Activated CD8-positive, alpha-beta memory T cell treated with anti-CD3 and anti-CD28 coated beads for 48 hours (primary cell): ENCODE measurements at places on chromosomes 1 and 21.
A peak's percentile ranks its signal among the peaks of the same experiment; 100 is the strongest.

DNA sequence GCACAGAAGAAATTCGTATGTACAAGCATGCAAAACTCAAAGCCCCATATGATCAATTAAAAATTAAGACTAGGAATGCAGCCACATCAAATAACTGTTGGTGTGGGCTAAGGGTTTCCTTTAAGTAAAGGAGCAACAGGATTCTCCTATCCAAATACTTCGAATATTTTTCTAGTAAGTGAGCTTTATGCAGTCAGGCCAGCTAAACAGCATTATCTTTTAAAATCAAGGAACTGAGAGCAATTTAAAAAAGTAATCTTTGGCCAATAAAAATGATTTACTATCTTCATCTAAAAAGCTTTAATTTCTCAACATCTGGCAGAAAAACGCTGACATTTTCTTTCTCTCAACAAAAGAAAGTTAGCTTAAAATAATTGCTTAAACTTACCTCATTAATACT is 19.8 kb downstream of the CNN3 start:
- DNase-seq = no peak

DNA sequence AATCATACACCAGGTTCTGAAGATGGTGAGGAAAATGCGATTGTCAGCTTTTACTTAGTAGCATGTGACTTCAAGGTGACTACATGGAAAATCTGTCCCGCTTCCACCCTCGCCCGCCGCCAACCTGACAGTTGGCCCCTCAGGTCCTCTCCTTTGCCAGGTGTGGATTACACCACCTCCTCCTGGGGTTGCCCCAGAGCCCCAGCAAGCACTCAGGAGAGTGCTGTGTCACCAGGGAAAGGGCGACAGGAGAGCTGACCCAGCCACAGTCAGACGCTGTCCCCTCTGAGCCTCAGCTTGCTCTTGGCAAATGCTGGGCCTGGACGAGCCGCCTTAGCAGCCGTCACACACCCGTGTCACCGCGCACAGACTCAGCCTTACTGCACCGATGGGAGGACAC is 17.9 kb downstream of the PTTG1IP start:
- no peak for DNase-seq

DNA sequence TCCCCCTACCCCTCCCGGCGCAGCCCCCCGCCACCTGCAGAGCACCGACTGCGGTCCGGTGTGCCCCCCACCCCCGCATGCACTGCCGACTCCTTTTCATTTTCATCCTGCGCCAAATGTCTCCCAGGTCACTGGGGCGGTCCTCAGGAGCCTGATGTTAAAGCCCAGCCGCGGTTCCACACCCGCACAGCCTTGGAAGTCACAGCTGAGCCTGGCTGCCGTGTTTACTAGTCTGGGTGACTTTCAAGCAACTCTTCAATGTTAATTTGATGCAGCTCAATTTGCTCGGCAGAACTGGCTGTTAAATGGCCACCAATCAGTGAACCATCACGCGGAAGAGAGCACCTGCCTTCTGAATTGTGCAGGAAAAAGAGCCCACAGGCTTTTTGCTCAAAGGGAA is 27.2 kb downstream of the THAP3 start:
- DNase-seq = no peak

DNA sequence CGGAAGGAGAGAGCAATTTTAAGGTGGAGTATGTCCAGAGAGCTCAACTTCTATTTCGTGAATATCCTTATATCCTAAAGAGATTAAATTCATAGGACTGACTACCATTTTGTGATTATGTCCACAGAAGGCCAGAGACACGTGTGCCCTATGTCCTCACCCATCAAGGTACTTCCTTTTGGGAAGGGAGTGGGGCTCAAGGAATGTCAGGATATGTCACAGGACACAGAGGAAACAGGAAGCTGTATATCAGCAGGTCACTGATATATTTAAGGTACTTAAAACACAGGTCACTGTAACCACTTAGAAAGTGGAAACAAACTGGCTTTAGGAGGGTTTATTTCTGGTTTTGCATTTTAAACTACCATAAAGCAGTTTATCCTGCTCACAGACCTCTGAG is 184.6 kb downstream of the APP start:
- no peak for DNase-seq

GRCh38 chr1:7145947-7146346 is 360.7 kb downstream of the CAMTA1 start:
- no peak for DNase-seq

GRCh38 chr1:178450871-178451270 is 45.9 kb downstream of the CLEC20A start:
- no peak for DNase-seq

DNA sequence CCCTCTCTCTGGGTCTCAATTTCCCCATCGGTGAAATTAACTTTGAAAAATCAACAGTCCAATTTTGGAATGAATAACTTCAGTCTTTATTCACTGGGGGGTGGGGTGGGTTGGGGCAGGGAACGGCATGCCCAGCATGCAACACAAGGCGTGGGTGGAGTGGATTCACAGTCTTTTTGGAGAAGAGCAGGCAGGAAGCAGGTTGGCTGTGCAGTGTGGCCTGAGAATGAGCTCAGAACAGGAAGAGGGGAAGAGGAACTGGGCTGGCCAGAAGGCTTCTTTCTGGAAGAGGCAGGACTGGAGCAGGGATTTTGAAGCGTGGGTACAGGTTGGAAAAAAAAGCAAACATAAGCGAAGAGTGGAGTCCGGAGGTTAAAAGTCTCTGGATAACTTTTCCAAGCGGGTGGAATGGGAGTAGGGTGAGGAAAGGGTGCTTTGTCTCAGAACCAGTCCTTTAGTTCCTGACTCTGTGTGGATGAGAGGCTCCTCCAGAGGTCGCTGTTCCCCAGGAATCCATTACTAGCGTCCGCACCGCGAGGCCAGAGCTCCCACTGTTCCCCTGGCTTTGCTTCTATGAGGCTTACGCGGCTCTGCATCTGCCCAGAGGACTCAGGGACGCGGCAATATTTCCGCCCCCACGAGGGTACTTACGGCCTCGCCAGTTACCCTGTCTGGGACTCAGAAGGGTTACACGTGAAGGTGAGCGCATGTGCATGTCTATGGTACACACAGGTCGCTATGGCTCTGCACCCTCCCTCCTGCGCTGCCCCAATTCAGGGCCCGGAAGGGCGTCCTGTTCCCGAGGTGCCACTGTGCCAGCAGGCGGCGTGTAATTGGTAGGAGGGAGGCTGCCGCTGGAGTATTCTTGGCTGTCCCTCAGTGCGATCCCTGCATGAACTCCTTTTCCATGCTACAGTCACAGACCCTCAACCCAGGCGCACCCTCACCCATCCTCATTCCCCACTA is 5.5 kb upstream of the FOXD2 start:
- DNase-seq = peak; percentile 33

DNA sequence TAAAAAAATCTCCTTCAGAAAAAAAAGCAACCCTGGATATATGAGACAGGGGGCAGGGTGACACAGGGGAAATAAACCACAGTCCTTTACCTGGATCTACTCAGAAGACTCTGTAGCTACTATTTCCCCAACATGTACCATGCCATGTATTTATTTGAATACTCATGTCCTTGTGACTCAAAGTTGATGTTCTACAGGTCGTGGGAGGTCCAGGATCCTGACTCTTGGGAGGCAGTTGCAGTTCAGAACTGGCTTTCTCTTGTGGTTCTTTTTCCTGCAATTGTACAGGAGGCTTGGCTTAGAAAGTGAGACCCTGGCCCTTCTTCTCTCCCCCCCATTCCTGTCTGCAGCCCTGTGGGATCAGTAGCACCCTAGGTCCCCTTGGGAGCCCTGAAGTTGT is 5.8 kb upstream of the IL24 start:
- DNase-seq = no peak

DNA sequence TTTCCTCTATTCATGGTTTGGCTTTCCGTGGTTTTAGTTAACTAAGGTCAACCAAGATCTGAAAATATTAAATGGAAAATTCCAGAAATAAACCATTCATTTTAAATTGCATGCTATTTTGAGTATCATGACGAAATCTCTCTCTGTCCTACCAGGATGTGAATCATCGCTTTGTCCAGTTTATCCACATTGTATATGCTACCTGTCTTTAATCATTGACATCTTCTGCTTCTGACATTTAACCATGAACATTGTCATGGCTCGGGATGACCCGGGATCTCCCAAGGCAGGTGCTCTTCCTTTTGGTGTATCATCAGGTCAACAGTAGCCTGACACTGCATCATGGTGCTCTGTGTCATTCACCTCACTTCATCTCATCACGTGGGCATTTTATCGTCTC is 125.5 kb upstream of the HNRNPU start:
- DNase-seq = no peak

- no peak for DNase-seq
Observed at GRCh38 chr1:230356190-230356589, 69.9 kb downstream of the PGBD5 start.

DNA sequence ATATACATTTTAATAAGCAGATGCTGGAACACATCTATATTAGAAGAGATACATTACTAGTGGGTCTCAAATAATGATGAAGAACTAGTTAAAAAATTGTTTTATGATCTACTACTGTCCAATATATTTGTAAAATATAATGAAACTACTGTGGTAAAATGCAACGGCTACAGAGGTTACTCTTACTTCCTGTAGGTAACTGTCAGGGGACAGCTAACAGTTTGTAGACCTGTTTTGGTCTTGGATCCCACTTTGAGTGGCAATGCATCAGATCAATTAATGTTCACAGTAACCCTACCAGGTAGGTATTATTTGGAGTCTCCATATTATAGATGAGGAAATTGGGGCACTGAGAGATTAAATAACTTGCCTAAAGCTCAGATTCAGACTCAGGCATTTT is 26.7 kb upstream of the MYSM1 start:
- DNase-seq = no peak

DNA sequence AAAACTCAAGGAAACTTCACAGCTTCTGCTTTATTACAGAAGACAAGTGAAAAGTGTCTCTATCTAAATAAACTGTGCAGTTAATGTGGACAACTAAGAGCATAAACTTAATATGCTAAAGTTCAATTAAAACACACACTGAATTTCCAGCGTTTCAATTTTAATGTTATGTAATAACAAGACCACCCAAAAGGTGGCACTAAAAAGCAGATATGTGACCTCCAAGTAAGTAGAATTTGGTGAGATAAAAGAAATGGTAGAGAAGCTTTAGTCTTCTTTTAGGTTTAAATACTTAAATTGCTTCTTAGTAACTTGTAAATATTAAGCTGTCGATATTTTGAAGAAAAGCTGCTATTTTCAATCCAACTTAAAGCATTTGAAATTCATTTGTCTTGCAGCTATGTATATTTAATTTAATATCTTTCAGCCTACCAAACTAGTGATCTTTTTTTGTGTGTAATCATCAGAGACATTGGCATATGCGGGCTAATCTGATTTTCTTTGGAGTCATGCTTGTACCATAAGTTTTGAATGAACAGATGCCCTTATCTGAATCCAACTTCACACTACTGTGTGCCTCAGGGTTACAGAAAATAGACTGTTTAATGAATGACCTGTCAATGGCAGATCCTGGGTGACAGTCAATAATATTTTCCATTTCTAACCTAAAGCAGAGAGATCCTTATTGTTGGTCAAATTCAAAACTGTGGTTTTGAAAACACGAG is 36.5 kb upstream of the ADAMTS1 start:
- no peak for DNase-seq

GRCh38 chr21:25330266-25330665 is 277.0 kb downstream of the MRPL39 start:
- no peak for DNase-seq

DNA sequence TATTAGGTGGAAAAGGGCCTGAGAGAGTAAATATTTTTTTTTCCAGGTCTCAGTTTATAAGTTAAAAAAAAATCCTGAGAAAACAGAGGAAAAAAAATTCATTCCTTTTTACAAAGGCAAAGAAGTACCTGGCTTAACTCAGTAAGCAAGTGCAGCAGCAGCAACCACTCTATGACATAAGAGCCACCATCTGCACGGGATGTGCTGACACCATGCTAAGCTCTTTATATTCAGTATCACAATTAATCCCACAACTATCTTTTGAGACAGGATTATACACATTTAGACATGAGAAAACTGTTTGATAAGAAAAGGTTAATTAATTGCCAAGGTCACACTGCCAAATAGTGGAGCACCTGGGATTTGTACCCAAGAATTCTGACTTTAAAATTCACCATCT is 13.4 kb upstream of the DPT start:
- DNase-seq = no peak

- DNase-seq = no peak
Observed at GRCh38 chr1:173408886-173409285, 68.2 kb upstream of the PRDX6 start.

GRCh38 chr21:43268086-43268803 is 99.4 kb downstream of the CRYAA start:
- DNase-seq = no peak

GRCh38 chr1:240005997-240006650 is 85.6 kb upstream of the FMN2 start:
- DNase-seq = no peak

GRCh38 chr21:14814991-14815390 is 249.8 kb downstream of the NRIP1 start:
- DNase-seq = no peak

DNA sequence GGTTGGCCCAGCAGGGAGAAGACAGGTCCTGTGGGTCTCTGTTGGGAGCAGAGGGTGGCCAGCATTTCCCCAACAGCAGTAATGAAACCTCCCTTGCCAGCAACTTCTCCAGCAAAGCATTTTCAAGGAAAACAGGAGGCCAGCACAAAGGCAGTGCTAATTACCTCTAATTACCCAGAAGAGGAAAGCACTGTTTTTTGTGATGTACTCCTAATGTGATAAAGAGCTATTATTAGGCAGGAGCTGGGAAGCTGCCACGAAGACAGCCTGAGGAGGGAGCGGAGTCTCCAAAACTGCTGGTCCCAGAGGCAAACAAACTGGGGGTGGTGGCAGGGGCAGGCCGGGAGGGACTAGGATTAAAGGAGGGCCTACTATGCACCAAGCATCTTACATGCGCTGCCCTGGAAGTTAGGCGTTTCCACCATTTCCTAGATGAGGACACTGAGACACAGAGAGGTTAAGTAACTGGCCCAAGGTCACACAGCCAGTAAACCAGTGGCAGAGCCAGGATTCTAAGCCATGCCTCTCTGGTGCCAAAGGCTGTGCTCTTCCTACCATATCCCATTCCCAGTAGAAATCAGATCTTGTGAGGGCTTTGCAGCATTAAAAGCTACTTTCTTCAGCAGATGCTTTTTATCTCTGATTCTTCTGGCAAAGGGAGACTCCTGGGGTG is 24.5 kb downstream of the HTR6 start:
- no peak for DNase-seq

DNA sequence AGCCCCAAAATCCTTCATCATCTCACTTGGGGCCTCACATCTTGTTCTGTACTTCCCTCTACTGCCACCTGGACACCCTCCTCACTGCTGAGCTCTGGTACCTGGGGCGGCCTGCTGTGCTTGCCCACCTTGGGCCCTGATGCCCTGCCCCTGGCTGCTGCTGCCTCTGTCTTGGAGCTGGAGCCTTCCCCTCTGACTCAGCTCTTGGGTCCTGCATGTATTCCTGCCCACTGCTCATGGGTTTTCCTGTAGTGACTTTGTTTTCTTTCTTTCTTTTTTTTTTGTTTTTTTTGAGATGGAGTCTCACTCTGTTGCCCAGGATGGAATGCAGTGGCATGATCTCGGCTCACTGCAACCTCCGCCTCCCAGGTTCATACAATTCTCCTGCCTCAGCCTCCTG is 37.5 kb downstream of the TRAPPC10 start:
- DNase-seq = no peak
